ENCODE measurements at places on chromosomes 12 and 14.

DNA sequence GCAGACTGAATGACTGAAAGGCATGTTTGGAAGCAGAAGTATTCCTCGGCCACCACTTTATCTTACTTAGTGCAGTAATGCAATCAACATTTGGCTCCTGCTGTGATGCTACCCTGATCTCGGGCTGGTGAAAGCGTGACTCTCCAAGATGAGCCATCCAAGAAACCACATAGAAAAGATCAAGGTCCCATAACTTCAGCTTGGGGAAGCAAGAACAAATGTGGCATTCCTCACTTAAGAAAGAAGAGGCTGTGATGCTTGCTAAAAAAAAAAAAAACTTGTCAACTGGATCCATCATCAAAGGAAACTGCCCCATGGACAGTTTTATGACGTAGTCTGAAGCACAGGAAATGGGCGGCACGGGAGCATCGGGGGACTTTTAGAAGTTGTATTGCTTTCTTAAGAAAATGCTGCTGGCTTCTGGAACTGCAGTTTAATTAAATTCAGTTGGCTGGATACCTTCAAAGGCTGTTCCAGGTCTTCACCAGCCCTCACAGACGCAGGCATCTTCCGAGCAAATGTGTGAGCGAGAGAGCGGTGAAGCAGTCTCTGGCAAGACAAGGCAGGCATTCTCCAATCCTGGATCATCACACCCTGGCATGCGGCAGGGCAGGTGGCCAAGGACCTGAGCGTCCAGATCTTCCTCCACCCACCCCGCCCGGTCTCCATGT, 38.2 kb upstream of the MAP1LC3B2 start:
- peak; percentile 34 for DNase-seq

GRCh38 chr12:78392918-78393317, 471.7 kb upstream of the SYT1 start:
- DNase-seq, result no peak

DNA sequence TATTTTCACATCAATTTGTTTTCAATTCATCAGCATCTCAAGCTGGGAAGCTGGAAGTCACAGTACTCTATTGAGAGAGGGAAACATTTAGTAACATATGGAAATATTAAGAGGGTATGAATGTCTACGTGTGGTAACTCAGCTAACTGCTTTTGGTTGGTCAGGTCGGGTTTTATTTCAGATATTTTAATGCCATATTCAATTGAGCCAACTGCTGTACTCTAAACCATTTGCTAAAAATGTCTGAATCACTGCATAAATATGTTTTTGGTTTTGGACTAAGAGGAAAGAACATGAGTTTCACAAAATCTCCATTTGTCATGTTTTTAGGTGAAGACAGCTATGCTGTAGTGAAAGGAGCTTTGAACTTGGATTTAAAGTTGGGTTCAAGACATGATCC, 18.9 kb upstream of the PPFIBP1 start:
- DNase-seq, result no peak

GRCh38 chr12:103840876-103841689, at the start of gene NT5DC3:
Gene NT5DC3, minus strand, starts transcription at chr12:103841234. Its CDS starts 78 bp downstream, at chr12:103841156.
- DNase-seq, result peak; percentile 89

DNA sequence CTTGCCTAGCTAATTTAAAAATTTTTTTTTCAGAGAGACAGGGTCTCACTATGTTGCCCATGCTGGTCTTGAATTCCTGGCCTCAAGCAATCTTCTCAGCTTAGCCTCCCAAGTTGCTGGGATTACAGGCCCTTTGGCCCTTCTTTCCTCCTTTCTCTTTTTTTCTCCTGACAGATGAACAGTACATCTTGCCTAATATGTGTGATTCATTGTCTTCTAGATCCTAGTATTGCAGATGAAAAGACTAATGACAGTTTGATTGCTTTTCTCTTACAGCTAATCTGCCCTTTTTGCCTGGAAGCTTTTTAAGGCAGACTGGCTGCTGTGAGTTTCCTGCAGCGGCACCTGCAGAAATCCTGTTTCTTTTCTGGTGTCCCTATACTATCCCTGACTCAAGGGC, 12.0 kb downstream of the DEPDC4 start:
- no peak for DNase-seq

DNA sequence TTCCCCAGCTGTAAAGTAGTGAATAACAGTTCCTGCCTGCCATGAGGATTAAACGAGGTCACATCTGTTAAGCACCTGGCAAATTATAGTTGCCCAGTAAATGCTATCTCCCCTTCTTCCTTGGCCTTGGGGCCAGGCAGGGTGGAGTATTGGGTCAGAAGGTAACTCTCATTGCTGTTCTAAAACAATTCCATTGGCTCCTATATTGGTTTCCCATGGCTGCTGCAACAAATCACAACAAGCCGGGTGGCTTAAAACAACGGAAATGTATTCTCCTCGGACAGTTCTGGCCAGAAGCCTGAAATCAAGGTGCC, 31.9 kb downstream of the MMAB start:
- DNase-seq, result no peak

GRCh38 chr14:96198430-96199130, 6.1 kb upstream of the BDKRB2 start:
- no peak for DNase-seq

- DNase-seq, result no peak
These were observed 11.0 kb upstream of the SRP54 start for GRCh38 chr14:34971801-34972200.

DNA sequence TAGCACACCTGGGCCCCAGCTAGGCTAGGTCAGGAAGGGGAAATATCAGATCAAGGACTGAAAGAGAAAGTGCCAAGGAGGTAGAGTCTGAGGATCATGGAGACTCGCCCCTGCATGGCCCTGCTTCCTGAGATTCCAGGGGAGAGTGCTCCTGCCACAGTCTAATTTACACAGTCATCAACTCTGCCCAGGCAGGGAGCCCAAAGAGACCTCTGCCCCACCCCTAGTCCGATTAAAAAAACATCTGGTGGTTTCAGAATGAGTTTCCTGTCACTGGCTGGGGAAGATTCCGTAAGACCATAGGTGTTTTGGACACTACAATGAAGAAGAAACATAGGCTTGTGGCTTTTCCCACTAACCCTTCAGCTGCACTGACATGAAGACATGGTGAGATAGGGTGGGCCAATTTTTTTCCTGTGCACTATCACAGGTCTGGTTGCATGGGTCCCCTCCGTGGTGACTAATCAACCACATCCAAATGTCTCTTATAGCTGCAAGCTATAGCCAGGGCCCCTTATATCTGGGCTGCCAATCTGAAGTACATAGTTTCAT, 31.5 kb upstream of the GZMB start:
- no peak for DNase-seq

GRCh38 chr12:23221066-23221465, 596.1 kb downstream of the ETNK1 start:
- no peak for DNase-seq

GRCh38 chr14:83940253-83940652, 1589.7 kb upstream of the FLRT2 start:
- DNase-seq, result no peak

GRCh38 chr12:32252199-32253073, 145.8 kb downstream of the BICD1 start:
- DNase-seq, result no peak

DNA sequence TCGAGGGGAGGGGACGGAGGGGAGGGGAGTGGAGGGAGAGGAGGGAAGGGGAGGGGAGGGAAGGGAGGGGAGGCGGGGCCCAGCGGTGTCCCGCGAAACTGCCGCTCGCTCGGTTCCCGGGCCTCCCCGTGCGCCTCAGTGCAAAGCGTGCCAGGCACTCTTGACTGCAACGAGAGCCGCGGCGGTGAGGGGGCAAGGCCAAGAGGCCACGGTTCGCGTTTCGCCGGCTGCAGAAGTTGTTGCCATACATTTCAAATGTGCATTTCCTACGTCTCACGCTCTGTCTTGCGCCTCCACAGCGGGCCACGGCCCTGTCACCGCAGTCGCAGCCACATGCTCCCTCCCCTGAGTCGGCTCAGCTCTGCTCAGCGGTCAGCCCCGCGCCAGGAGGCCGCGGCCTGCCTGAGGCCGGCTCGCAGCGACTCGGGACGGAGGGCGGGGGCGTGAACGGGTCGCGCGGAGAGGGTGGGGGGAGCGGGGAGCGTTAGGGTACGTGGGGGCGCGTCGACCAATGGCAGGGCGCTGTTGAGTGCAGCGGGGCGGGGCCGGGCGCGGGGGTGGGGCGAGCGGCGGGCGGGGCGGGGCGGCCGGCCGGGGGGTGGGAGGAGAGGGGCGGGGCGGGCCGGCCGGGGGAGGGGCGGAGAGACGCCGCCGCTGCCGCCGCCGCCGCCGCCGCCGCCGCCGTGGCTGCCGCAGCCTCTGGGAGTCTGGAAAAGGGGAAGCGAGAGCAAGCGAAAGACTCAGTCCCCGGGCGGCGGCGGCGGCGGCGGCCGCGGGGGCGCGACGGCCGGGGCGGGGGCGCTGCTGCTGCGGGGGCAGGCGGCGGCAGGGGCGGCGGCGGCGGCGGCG, at the start of gene PPP2R5C:
TSS of gene PPP2R5C (plus strand) at position 678 of the 849 bp plus-strand sequence. CDS start 185 bp downstream, outside the sequence.
- peak; percentile 94 for DNase-seq

- peak; percentile 23 for DNase-seq
These were observed 94.7 kb upstream of the DDHD1 start for GRCh38 chr14:53247596-53248370.

GRCh38 chr14:62592877-62593276, 452.4 kb downstream of the KCNH5 start:
- no peak for DNase-seq

- no peak for DNase-seq
These were observed 135.9 kb downstream of the PAH start for GRCh38 chr12:102781117-102781516.

DNA sequence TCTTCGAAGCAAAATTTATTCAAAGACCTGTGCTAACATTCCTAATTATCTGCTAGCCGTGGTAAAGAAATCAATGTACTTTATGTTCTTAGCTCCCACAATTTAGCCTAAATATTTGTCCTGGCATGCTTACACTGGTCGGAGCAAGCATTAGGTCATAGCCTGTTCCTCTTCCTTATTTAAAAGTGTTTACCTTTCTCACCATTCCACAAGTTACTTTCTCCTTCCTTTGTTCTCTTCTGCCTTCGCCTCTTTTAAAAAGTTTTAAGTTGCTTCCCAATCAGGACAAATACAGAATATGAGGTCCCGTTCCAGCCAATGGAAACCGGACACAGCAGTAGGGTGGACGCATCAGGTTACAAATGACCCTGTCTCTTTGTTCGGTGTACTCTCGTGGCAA, 11.6 kb downstream of the CDK2AP1 start:
- no peak for DNase-seq

DNA sequence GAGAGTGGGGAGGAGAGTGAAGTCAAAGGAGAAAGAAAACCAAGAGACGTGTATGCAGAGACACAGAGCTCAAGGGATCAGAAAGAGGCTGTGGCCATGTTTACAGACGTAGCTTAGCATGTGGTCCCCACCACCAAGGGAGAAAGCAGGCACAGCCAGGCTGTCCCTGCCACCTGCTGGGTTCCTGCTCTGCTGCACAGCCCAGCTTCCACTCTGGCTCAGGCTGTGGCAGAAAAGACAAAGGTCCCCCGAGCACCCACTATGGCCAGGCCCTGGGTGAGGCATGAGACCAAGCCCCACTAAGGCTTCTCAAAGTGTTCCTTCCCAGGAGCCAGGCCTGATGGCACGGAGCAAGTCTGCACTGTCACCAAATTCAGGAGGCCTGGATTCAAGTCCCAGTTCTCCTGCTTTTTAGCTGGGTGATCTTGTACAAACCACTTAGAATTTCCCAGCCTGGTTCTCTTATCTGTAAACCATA, 25.9 kb upstream of the COL2A1 start:
- DNase-seq, result no peak

GRCh38 chr12:41311883-41312282, 123.8 kb downstream of the PDZRN4 start:
- no peak for DNase-seq

DNA sequence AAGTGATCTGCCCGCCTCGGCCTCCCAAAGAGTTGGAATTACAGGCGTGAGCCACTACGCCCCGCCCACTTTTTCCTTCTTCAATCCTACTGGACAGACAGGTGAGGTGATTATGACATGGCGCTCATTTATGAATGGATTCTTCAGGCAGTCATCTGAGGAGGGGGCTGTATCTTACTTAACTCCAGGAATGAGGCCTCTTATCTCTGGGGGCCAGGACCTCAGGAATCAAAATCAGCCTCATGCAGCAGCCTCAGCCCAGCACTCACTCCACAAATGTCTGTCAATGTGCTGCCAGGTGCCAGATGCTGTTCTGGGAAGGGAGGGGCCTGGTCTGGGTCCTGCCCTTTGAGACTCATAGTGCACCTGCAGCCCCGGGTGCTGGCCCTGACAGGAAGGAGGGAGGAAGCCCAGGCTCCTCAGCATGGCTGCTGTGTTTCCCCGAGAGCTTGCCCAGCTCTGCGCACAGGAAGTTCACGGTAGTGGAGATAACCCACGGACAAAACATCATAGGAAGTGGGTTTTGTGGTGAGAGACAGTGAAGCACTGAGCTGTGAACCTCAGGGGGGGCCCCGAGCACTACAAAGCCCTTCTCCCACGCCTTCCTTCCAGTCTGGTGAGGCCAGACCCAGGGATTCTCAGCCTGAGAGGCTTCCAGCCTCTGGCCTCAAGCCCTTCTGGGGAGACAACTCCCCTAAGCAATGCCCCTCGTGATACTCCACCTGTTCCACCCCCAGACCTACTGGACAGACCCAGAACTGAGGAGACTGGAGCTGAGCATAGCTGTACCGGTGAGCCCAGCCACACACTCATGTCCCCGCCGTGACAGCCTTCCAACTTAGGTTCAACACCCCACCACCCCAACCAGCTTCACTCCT, 22.3 kb downstream of the GALNT6 start:
- DNase-seq, result peak; percentile 77

- no peak for DNase-seq
These were observed 2.1 kb downstream of the SOX5 start for GRCh38 chr12:23947395-23947794.

DNA sequence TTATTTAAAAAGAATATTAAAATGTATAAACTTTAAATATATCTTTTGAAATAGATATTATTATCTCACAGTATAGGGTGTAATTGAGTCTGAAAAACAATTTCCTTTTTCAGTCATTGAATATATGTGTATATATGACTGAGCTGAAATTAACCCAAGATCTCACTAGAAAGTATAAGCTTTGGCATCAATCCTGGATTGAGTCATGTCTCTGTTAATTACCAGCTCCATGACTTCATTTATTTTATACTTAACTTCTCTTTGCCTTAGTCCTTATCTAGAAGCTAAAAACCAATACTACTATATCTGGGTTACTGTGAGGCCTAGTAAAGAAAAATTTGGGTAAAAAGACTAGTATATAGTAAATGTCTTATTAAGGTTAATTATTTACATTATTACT, 1020.3 kb downstream of the LRFN5 start:
- no peak for DNase-seq

- DNase-seq, result no peak
These were observed 1701.5 kb upstream of the FLRT2 start for GRCh38 chr14:83828406-83828805.

- DNase-seq, result peak; percentile 92
These were observed 5.3 kb downstream of the PHB2 start for GRCh38 chr12:6965026-6965661.

Measured in femur (tissue), 1 donor.